Activated CD4-positive, alpha-beta T cell treated with anti-CD3 and anti-CD28 coated beads for 1 hour (primary cell): ENCODE measurements at places on chromosomes 3 and 15.

GRCh38 chr3:167785790-167786189 is 50.3 kb downstream of the SERPINI1 start:
- no peak for DNase-seq

- no peak for DNase-seq
Observed at GRCh38 chr15:81548365-81549130, 174.5 kb upstream of the TMC3 start.

GRCh38 chr3:1830851-1831250 is 267.8 kb upstream of the CNTN4 start:
- DNase-seq, result no peak

- DNase-seq, result no peak
Observed at GRCh38 chr3:13491206-13491974, 11.3 kb downstream of the HDAC11 start.

DNA sequence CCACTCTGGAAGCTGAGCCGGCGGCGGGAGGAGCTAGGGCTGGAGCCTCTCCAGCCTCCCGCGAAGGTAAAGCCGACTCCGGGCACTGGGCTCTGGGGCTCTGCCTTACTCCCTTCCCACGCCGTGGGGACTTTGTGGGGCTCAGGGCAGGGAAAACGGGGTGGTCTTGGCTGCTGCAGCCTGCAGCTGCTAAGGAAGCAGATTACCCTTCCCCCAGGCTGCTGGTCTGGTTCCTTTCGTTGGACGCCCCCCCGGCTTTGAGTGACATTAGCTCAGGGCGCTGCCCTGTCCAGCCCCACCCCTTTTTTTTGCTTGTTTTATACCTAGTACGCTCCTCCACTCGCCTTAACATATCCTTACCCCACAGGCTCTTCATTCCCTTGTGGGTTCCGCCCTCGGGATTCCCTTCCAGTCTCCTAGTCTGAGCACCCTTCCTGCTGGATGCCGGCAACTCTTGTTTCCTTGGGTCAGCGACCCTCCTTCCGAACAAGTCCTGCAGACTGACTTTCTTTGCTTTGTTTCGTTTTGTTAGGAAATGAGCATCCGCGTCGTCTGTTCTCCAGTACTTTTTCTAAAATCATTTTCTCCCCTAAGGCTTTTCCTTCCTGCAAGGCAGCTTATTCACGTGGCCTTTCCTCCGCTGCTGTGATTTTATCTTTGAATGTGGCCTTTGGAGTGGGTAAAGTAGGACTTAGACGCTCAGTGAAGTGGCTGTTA is 551 bp downstream of the DNAJC13 start:
- DNase-seq, result peak; percentile 19

DNA sequence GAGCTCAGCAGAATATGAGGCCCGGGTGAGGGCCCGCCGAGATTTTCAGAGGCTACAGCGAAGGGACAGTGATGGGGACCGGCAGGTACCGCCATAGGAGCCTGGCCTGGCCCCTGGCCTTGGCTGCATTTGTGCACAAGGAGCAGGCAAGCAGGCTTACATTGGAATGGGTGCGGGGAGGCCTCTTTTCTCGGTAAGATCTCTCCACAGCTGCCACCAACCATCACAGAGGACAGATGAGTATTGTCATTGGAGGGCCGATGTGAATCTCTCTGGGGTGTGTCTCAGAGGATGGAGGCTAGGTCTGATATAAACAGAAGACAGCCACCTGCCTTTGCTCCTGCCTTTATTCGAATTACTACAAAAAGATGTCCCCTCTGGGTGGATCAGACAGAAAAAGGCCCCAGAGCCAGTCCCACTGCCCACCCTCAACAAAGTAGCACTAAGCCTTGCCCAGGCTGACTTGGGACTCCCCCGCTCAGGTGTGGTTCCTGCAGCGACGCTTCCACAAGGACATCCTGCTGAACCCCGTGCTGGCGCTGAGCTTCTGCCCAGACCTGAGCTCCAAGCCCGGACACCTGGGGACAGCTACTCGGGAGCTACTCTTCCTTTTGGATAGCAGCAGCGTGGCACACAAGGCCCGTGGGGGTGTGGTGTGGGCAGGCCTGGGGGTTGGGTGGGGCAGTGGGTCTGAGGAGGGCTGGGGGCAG is 5.4 kb downstream of the VWA5B2 start:
- DNase-seq, result no peak

DNA sequence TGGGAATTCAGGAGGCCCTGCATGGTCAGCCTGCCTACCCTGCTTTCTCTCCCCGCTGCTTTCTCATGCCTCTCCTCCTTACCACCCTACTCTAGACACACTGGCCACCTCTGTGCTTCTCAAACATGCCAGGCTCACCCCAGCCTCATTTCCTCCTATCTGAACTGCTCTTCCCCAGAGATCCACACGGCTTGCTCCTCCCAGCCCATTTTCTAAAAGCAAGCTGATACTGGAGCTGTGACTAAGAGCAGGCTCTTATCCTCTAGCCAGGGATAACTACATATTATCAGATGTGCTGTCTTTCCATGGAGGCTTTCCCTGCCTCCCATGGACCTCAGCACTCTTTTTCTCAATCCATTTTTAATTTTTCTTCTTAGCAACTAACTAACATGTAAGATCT is 85.9 kb downstream of the BOC start:
- DNase-seq, result no peak

GRCh38 chr3:24713516-24713915 is 218.9 kb upstream of the THRB start:
- DNase-seq, result no peak

DNA sequence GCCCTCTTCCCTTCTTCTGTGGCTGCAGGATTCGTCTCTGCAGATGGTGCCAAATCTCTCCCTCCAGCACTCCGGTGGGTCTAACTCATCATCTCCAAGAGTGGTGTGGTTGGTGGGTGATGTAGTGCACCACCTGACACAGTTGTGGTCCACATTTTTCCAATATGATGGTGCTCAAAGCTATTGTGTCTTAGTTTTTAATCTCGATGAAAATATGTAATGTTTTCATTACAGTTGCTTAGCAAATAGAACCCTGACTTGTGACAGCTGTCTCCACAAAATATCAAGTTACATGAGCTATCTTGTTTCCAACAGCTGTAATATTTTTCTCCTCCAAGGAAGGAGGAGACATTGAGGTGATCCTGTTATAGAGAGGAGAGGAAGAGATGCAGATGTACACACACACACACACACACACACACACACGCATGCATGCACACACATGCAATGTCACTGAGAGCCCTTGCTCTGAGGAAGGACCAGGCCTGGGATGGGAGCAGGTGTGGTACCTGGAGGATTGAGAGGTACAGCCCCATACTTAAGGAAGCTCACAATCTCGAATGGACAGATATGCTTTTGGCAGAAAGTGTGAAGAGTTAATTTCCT is 15.7 kb upstream of the ESYT3 start:
- DNase-seq, result no peak

- no peak for DNase-seq
Observed at GRCh38 chr3:106399761-106400160, 530.9 kb upstream of the CBLB start.

DNA sequence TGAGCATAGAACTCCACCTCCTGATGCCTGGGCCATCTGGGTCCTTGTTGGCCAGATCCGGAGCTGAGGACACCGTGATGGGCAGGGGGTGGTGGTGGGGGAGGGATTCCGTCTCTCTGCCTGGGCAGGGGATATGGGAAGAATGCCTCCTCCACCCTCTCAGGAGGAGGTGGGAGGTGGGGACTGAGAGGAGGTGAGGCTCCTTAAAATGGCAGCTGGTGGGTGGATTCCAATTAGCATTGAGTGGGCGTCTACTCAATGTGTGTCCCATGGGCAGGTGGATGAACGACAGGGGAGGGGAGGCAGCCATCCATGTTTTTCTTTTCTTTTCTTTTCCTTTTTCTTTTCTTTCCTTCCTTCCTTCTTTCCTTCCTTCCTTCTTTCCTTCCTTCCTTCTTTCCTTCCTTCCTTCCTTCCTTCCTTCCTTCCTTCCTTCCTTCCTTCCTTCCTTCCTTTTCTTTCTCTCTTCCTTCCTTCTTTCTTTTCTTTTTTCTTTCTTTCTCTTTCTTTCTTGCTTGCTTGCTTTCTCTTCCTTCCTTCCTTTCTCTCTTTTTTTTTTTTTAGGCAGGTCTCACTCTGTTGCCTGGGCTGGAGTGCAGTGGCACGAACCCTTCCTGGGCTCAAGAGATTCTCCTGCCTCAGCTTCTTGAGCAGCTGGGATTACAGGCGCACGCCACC is 5.0 kb downstream of the SLC28A1 start:
- DNase-seq, result no peak

DNA sequence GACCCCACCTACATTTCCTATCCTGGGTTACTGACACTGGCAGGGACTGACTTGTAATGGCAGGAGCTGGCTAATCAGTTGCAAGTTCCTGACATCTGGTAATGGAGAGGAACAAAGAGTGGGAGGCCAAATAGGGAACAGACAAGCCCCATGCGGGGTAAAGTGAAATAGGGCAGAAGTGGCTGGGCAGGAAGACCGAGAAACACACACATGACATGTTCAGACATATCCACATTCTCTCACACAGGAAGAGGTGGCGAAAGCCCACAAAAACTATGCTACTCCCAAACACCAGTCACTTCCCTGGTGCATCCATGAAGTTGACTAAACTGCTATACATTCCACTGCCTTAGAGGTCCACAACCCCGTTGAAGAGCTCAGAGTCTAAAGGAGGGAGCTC is 394.1 kb upstream of the TBL1XR1 start:
- DNase-seq, result no peak

DNA sequence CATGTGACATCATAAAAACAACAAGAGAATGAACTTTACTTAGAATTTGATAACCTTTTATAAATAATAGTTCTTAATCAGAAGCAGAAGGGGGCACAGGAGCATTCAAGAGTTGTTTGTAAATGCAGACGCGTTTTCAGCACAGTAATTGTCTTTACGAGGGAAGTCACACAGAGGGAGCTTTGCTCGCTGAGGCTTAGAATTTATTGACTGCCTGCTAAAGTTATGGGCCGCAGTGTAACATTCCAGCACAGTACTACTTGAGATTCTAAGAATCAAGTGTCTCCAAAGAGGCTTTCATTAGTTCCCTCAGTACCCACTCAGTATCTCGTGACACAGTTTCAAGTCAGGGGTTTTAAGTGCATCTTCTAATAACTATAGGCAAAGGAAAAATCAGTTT is 288.7 kb downstream of the NR2F2 start:
- DNase-seq, result no peak

GRCh38 chr3:14153663-14154062 is 24.7 kb downstream of the XPC start:
- no peak for DNase-seq

DNA sequence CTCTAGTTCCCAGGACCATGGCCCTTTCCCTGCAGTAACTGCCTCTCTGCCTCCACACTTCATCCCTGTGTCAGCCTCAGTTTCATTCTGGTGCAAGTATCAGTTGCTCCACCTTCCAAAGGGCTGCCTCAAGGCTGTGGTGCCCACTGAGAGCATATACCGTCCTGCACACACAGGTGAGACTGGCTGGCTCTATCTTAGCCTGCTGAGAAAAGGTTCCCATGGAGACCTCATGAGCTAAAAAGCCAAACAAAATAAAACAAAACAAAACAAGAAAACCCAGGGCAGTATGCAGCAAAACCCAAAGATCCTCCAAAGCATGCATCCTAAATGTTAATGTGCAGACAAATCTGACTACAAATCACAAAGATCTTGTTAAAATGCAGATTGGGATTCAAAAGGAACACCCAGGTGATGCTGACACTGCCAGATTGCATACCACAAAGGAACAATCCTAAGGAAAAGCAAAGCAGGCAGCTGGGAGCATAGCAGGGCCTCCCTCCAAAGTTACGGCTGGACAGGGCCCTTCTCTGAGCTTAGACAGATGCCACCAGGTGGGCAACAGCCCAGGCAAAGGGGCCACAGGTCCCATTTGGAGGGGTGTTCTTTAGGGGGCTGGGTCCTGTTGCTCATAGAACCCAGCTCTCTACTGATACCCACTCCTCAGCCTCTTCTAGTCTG is 76.3 kb upstream of the SLCO2A1 start:
- no peak for DNase-seq

GRCh38 chr3:107681396-107681795 is 158.6 kb downstream of the BBX start:
- no peak for DNase-seq

- DNase-seq, result no peak
Observed at GRCh38 chr3:99315896-99316295, 322.5 kb upstream of the COL8A1 start.

GRCh38 chr15:98160236-98160635 is 199.7 kb downstream of the ARRDC4 start:
- DNase-seq, result no peak

GRCh38 chr15:53401503-53401902 is 358.0 kb downstream of the WDR72 start:
- no peak for DNase-seq

DNA sequence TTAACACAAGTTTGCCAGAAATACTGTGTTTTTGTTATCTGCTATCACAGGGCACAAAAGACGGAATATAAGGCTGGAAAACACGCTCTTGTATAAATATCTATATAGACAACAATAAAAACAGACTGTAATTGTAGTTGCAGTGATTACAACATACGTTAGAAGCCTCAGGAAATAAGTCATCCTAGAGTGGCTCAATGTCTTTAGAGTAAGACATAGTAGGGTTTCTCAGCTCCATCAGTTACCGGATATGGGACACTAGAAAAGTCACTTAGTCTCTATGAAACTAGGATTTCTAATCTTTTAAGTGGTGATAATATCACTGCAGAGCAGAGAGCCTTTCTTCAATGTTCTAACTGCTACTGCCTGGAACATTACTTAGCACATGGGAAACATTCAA is 208.8 kb downstream of the STAG1 start:
- DNase-seq, result no peak

GRCh38 chr3:39915027-39915426 is 105.6 kb downstream of the MYRIP start:
- no peak for DNase-seq

DNA sequence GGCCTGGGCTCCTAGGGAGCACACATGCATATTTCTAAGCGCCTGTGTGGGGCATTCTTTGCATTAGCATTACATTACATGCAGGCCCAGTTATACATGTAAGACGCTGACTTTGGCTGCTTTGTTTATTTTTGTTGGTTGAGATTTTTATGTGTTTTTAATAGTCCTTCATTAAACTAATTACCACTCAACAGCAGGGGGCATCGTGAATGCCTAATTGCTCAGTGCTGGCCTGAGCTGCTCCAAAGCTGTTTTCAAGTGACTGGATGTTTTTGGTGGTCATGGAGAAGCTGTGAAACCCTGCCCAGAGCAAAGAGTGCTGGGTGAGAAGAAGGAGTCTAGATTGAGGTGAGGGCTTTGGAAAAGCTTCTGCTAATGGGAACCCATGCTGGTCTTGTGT is 41.5 kb downstream of the GPD1L start:
- DNase-seq, result no peak

DNA sequence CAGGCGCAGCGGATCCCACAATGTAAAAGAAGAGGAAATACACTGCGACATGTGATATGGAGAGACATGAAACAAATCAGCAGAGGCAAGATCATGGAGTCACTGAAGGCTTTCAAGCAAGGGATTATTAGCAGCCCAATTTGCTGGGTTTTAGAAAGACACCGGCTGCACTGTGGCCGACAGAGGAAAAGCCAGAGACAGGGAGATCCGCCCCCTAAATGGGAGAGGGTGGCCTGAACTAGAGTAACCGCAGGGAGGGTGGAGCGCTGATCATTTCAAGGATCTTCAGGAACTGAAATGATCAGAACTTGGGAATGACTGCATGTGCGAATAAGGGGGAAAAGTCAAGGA is 612 bp upstream of the C15orf40 start:
- DNase-seq, result no peak

GRCh38 chr3:180940826-180941225 is 28.4 kb downstream of the FXR1 start:
- no peak for DNase-seq

GRCh38 chr3:39144748-39145380 is 8.5 kb downstream of the CSRNP1 start:
- DNase-seq, result no peak

GRCh38 chr15:69546182-69546581 is 93.6 kb downstream of the RPLP1 start:
- no peak for DNase-seq

- no peak for DNase-seq
Observed at GRCh38 chr3:81851176-81851575, 89.7 kb upstream of the GBE1 start.
